ENCODE measurements at places on chromosomes 16 and 17. TPM values are rescaled to one million over a fixed set of nuclear protein-coding genes. Genes with fewer than 3 reads are reported as not detected.

DNA sequence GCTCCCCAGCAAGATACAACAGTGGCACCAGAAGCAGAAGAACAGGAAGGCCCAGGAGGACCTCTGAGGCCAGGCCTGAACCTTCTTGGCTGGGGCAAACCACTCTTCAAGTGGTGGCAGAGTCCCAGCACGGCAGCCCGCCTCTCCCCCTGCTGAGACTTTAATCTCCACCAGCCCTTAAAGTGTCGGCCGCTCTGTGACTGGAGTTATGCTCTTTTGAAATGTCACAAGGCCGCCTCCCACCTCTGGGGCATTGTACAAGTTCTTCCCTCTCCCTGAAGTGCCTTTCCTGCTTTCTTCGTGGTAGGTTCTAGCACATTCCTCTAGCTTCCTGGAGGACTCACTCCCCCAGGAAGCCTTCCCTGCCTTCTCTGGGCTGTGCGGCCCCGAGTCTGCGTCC lies 11.9 kb downstream of the CES3 start:
- no peak for DNase-seq

- DNase-seq = no peak
Measured at GRCh38 chr16:57774705-57775285, 27.5 kb downstream of the KIFC3 start.

DNA sequence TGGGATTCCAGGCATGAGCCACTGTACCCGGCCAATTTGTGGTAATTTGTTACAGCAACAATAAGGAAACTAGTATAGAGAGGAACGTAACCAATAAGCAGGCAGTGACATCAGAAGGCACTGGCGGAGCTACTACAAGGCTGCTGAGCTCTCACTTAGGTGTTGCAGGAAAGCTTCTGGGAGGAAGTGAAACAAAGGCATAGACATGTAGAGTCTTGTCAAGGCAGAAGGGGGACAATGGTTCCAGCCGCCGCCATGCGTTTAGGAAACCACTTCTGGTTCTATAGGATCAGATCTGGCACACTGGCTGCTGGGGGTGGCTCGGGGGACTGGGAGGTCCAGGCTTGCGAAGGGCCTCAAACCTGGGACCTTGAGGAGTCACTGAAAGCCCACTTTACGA lies 9.4 kb upstream of the CPSF4L start:
- DNase-seq = no peak

DNA sequence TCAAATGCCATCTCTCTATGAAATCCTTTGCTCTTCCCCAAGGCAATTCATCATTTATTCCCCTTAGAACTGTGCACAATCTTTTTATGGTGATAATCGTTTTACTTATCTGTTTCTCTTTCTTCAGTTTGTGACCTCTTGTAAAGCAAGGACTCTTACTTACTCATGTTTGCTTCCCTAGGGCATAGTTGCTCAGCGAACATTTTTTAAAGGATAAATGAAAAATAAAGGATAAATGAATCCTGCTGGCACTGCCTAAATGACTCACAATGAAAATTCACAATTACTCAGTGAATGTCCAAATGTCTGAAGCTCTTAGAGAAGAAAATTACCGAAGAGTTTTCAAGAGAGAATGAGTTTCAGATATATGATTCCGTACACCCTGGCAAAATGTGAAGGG lies 671.7 kb downstream of the CDH11 start:
- DNase-seq = no peak

DNA sequence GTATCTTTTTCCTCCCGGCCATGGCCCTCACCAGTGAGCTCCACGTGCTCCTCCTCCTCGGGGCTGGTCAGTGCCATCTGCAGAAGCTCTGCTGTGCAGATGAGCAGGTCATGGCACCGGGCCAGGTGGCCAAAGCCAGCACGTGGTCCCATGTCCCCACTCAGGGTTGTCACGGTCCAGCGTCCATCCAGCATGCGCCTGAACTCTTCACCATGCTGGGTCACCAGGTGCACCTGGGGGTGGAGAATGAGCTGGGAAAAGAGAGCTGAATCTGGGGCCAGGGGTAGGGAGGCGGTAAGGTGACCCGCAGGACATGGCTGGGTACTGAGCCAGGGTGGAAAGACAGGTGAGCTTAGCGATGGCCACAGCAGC lies 1.3 kb downstream of the DHX58 start:
- no peak for DNase-seq

DNA sequence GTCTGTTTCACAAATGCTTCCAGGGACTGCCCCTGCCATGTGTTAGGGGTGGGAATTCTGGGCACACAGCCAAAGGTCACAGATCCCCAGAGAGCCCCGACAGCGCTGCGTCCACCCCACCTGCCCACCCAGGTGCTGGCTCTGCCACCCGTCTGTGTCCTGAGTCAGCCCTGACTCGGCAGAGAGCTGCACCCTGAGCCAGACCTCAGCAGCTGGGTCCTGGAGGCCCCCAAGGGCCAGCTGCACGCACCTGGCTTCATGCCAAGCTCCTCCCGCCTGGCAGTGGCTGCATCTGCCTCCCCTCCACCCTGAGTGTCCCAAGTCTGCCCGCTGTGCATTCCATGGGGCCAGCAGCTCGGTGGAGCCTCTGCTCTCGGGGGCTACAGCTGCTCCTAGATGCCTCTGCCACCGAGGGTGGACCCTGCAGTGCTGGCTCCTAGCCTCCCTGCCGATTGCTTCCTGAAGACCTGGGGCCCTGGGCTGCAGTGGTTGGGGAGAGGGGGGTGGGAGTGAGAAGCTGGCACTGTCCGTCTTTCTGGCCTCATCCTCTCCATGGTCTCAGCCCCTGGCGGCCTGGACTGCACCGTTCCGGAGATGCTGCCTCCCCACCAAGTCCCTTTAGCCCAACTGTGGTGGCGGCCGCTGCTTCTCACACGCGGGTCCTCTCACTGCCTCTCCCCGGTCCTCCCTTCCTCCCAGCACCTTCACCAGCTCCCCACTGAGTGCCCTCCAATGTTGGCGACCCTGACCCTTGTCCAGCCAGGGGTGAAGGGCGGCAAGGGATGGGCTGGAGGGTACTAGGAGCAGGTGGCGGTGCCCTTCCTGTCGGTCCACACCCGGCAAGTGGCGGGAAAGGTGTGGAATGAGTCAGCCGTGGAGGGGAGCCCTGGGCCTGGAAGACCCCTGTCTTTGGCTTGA lies 3.0 kb downstream of the SECTM1 start:
- peak; percentile 30 for DNase-seq

GRCh38 chr17:51435641-51436091 lies 175.3 kb downstream of the UTP18 start:
- DNase-seq = no peak

DNA sequence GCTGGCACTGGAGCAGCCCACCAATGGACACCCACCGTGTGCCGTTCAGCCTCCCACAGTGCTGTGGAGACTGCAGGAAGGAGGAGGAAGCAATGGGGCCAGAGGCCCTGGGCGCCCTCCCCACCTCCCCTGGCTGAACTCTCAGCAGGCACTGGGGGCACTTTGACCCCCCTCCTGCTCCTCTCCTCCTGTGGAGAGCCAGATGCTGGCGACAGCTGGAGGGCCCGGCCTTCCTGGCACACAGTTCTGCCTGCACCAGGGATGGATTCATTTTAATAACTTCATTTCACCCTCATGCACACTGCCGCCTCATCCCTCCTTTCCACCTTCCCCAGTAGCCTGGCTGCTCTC lies 6.0 kb downstream of the NXPH3 start:
- no peak for DNase-seq

DNA sequence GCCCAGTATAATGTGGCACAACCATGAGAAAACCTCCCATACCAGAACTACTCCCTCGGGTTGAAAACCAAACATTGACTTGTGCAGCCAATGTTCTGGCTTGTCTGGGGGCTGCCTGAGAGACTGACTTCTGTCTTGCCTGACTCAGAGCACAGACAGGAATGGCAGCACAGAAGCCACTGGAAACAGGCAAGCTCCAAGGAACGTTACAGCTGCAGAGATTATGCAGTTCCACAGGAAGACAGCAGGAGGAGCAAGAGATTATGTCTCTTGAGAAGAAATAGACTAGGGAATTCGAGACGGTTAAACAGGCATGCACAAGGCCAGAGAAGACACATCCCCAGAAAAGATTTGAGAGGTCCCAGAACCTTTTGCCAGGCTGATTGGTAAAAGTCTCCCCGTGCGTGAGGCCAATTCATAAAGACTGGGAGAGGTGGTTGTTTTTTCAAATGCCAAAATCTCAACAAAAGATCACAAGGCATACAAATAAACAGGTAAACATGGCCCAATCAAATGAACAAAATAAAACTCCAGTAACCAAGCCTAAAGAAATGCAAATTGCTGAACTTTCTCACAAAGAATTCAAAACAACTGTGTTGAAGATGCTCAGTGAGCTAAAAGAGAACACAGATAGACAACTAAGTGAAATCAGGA lies 90.6 kb upstream of the CDH5 start:
- no peak for DNase-seq

DNA sequence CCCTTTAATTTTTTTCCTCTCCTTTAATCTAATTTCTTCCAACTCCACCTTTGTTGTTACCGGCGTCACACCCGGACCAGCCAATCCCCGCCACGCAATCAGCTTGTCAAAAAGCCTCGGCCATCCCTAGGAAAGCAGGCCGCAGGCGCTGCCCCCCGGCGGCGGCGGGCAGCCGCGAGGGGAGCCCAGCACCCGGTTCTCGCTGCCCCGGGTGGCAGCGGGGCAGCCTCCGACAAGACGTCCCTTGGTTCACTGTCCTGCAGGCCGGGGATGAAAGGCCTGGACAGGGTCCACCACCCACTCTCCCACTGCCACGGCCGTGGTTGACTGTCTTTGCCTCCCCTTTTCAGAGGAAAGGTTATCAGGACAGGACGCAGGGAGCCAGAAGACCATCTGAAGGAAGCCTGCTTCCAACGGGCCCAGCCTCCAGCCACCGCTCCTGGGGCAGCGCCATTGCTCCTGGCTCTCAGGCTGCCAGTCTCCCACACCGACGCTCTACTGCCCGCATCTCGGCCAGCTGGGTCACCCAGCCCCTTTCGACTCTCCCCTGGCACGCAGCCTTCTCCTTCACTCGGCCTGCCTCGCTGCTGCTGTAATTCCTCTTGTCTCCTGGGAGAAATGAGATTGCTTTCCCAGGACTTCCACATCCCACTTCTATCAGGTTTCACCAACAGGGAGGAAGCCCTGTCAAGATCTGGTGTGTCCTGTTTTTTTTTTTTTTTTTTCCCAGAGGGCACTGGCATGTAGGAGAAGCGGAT lies 2.8 kb upstream of the UBTF start:
- no peak for DNase-seq

CES5A gene
- polyA plus RNA-seq = not detected

HOXB8 gene
- polyA plus RNA-seq = 0.87 TPM

LPO gene
- not detected for polyA plus RNA-seq

TMEM220 gene
- polyA plus RNA-seq = 6.1 TPM

ITGAD gene
- not detected for polyA plus RNA-seq

ESRP2 gene
- 0.01 TPM for polyA plus RNA-seq

CDRT15L2 gene
- polyA plus RNA-seq = not detected

SDR42E2 gene
- not detected for polyA plus RNA-seq

SDF2 gene
- 79.4 TPM for polyA plus RNA-seq

PRAC2 gene
- not detected for polyA plus RNA-seq

NEURL4 gene
- polyA plus RNA-seq = 7.3 TPM

G6PC1 gene
- not detected for polyA plus RNA-seq

ERN2 gene
- 0.14 TPM for polyA plus RNA-seq
